ENCODE measurements at places on chromosomes 4 and X. TPM values are rescaled to one million over a fixed set of nuclear protein-coding genes. Genes with fewer than 3 reads are reported as not detected.

GRCh38 chrX:56268888-56269287, 36.7 kb downstream of the KLF8 start:
- ATAC-seq = no peak

CAPN6 gene
- total RNA-seq = 0.57 TPM

DGKK gene
- total RNA-seq = not detected

GRCh38 chr4:131382839-131383238, 1766.3 kb upstream of the PCDH10 start:
- no peak for ATAC-seq

DNA sequence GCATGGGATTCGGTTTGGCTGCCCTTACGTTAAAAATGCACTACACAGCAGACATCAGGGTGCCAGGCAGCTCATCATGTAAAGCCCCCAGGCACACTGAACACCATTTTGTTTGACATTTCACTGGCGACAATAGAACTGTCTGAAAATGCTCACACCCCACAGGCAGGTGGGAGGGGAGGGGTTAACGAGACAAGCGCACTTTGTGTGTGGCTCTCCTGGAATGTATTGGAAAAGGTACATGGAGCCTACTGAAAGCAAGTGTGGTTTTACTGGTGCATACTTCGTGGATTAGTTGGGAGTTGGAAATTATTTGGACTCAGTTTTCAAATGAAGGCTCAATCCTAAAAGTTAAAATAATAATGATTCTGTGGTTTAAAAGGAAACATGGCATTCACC, 31.6 kb upstream of the PPARGC1A start:
- no peak for ATAC-seq

GRCh38 chr4:55608591-55608990, 16.5 kb upstream of the PDCL2 start:
- no peak for ATAC-seq

MAGED4 gene
- 0.81 TPM for total RNA-seq

Measured in gastroesophageal sphincter (tissue), 4 donors.